Activated T-helper 2 cell treated with anti-CD3 and anti-CD28 coated beads, Interferon-gamma antibody, Interleukin-2, Interleukin-4, amounts not matched to agents 10 μg/mL and 5 μg/mL and 100 μg/mL, durations not matched to agents 14 hours and 24 hours and 36 hours (primary cell): ENCODE measurements at places on chromosomes 13 and 19. TPM values are rescaled to one million over a fixed set of nuclear protein-coding genes. Genes with fewer than 3 reads are reported as not detected.

FFAR1 gene
- total RNA-seq = 0.09 and 0.21 TPM in 2 replicates

SIGLEC12 gene
- 4.5 and 4.6 TPM in 2 replicates for total RNA-seq

PLIN3 gene
- total RNA-seq = 55.3 and 61.8 TPM in 2 replicates

KIR3DL2 gene
- 0.64 and 0.69 TPM in 2 replicates for total RNA-seq

RNF113B gene
- not detected in 2 replicates for total RNA-seq

DNA sequence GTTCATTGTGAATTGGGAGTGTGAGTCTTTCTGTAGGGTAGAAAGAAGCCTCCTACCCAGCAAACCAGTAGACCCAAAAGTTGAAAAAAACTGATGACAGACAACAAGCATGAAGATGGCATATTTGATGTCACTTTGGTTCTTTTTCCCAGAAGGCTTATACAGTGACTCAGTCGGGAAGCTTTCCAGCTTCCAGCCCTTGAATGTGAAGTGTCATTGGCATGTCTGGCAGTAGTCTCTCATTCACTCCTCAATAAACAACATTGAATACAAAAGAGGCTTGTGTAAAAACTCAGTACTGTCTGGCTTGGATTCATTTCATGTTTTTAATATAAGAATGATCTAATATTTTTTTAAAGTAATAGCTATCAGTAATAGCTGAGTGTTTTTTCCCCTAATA lies 68.7 kb downstream of the IPO5 start:
- no peak overlapping the region for H3K27ac ChIP-seq
- DNase-seq = no peak
- H3K36me3 ChIP-seq = peaks cover 67% of the 10 kb centered on the region
- no peaks in the 10 kb centered on the region for H3K27me3 ChIP-seq

GRCh38 chr13:91400063-91400399 lies 1.6 kb downstream of the GPC5 start:
- DNase-seq = no peak
- peak overlapping the region; percentile 11 for H3K4me3 ChIP-seq
- peaks cover 6% of the 10 kb centered on the region for H3K4me1 ChIP-seq
- no peak overlapping the region for H3K27ac ChIP-seq
- H3K27me3 ChIP-seq = peaks cover 68% of the 10 kb centered on the region
- no peaks in the 10 kb centered on the region for H3K36me3 ChIP-seq

GRCh38 chr13:51971520-51972426 lies 39.5 kb downstream of the ATP7B start:
- H3K4me3 ChIP-seq = no peak overlapping the region
- H3K4me1 ChIP-seq = peaks cover 26% of the 10 kb centered on the region
- H3K36me3 ChIP-seq = no peaks in the 10 kb centered on the region
- no peak overlapping the region for H3K27ac ChIP-seq
- DNase-seq = no peak
- H3K27me3 ChIP-seq = no peaks in the 10 kb centered on the region
